Aortic smooth muscle cell (primary cell): ENCODE measurements at places on chromosomes 11 and 22. TPM values are rescaled to one million over a fixed set of nuclear protein-coding genes. Genes with fewer than 3 reads are reported as not detected.

Gene TEX54
- not detected in 2 replicates for total RNA-seq

Gene SMTNL1
- not detected in 2 replicates for total RNA-seq

Gene PATE4
- not detected in 2 replicates for total RNA-seq

Gene OR10D3
- total RNA-seq = not detected in 2 replicates

Gene OR8A1
- total RNA-seq = not detected in 2 replicates

Gene GLYAT
- not detected in 2 replicates for total RNA-seq

Gene C22orf23
- total RNA-seq = 0.37 and 0.40 TPM in 2 replicates

Gene PCNX3
- total RNA-seq = 12.7 and 14.7 TPM in 2 replicates

Gene FOXRED1
- total RNA-seq = 10.7 and 14.9 TPM in 2 replicates

Gene ANO5
- 0.66 and 2.3 TPM in 2 replicates for total RNA-seq

Gene ABTB2
- total RNA-seq = 3.0 and 3.1 TPM in 2 replicates

Gene GSTT2B
- total RNA-seq = 0.79 and 1.2 TPM in 2 replicates

Gene OR51A7
- not detected in 2 replicates for total RNA-seq

Gene TEX12
- total RNA-seq = 0.12 and 0.13 TPM in 2 replicates

Gene SMIM35
- total RNA-seq = not detected in 2 replicates

Gene TSG101
- 60.5 and 63.2 TPM in 2 replicates for total RNA-seq

Gene BTG4
- not detected in 2 replicates for total RNA-seq

Gene CHRM1
- total RNA-seq = not detected in 2 replicates

Gene ARHGAP20
- 6.5 and 9.0 TPM in 2 replicates for total RNA-seq

Gene ZP1
- total RNA-seq = not detected in 2 replicates

Gene CLNS1A
- total RNA-seq = 119 and 144 TPM in 2 replicates
